ENCODE measurements at places on chromosomes 16 and 17.

- DNase-seq = no peak
Observed at GRCh38 chr17:696369-696768, 18.3 kb downstream of the VPS53 start.

DNA sequence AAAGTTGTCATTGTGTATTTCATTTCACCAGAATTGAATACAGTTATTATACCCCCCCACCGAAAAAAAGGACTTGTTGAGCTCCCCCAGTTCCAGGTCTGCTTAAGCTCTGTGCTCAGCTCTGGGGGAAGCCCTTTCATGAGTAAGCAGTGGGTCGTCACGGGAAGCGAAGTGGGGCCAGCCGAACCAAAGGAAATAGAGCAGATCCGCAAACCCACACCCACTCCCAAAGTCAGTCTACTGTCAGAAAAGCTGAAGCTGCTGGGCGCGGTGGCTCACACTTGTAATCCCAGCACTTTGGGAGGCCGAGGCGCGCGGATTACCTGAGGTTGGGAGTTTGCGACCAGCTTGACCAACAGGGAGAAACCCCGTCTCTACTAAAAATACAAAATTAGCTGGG, 50.1 kb downstream of the PECAM1 start:
- no peak for DNase-seq

GRCh38 chr16:63373744-63374143, 1337.5 kb upstream of the CDH8 start:
- DNase-seq = no peak

DNA sequence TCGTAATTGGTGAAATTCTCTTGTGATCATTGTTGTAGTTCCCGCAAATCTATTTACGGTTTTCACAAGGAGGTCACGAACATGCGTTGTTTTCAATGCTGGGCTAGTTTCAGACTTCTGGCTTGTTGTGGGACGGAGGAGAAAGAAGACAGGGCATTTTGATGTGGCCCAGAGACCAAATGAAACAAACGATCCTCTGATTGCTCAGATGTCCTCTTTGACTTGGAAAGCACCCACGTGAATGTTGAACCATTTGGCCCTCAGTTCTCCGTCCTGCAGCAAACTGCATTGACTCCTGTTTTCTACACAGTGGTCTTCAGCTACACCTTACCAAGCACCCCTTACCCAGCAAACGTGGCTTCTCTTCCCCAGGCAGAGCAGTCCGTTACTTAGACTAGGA, 391.0 kb downstream of the WWOX start:
- no peak for DNase-seq

- DNase-seq = no peak
Observed at GRCh38 chr16:86082418-86083030, 183.6 kb downstream of the IRF8 start.

- no peak for DNase-seq
Observed at GRCh38 chr17:68972119-68972704, 17.0 kb upstream of the ABCA8 start.

- DNase-seq = peak; percentile 76
Observed at GRCh38 chr17:73309727-73310596, 1.8 kb downstream of the CDC42EP4 start.

DNA sequence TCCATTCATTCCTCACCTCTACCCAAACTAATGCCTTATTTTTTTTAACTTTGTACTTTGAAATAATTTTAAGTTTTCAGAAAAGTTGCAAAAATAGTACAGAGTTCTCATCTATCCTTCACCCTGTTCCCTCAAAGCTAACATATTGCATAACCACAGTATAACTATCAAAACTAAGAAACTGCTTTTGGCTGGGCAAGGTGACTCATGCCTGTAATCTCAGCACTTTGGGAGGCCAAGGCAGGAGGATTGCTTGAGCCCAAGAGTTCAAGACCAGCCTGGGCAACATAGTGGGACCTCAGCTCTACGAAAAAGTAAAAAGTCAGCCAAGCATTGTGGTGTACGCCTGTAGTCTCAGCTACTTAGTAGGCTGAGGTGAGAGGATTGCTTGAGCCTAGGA, 147.7 kb downstream of the SKAP1 start:
- DNase-seq = no peak

- DNase-seq = no peak
Observed at GRCh38 chr16:85366031-85366763, 246.9 kb upstream of the GSE1 start.

- DNase-seq = no peak
Observed at GRCh38 chr16:30820952-30821421, 34.0 kb upstream of the ZNF629 start.

DNA sequence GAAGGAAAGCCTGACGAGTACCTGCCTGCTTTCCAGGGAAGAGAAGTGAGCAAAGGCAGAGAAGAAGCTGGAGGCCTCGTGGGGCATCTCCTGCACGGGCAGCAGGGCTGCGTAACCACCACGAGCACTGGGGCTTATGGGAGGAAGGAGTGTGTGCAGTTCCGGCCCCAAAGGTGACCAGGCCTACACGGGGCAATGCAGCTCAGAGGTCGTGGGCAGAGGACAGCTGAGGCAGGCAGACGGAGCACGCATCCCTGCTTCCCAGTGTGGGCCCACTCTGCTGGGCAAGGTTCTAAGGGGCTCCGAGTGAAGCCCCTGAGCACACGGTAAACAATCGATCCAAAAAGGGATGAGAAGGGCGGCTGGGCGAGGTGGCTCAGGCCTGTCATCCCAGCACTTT, 109.7 kb downstream of the ANKRD11 start:
- DNase-seq = no peak

DNA sequence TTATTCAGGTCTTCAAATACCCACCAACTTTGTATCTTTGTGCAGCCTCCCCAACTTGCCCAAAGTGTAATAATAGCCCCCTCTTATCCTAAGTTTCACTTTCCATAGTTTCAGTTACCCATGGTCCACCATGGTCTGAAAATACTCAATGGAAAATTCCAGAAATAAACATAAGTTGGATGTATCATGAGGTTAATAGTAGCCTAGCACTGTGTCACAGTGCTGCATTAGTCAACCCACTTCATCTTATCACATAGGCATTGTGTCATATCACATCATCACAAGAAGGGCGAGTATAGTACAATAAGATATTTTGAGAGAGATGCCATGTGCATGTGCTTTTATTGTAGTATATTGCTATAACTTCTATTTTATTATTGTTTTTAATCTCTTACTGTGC, 21.9 kb downstream of the OMG start:
- DNase-seq = no peak

DNA sequence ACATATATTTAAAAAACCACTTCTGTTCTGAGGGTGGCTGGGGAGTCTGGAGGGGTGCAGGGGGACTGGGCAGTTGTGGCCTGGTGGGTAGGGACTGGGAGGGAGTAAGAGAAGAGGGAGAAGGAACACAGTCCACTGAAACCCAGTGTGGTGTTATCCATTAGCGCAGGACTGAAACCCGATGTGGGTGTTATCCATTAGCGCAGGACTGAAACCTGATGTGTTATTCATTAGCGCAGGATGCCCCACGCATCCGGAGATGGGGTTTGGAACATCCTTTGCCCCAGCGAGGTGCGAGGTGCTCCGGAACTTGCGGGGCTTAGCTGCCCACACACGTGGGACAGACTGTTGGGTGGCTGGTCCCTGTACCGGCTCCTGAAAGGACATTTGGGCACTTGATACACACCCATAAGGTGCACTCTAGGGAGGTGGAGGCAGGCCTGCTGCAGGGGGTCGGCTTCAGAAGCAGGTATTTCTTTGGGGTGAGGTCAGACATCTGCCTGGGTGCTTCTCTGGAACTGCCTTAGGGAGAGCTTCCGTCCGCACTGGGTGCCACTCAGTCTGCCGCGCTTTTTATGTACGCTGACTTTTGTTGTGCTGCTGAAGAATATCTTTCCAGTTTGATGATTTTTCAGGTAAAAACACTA, 20.3 kb upstream of the FASN start:
- DNase-seq = no peak

GRCh38 chr17:16419929-16420271, 4.5 kb downstream of the TRPV2 start:
- DNase-seq = no peak

- DNase-seq = no peak
Observed at GRCh38 chr17:58421711-58422110, 4.4 kb upstream of the RNF43 start.

- DNase-seq = no peak
Observed at GRCh38 chr16:89456419-89456959, 33.9 kb downstream of the ANKRD11 start.

DNA sequence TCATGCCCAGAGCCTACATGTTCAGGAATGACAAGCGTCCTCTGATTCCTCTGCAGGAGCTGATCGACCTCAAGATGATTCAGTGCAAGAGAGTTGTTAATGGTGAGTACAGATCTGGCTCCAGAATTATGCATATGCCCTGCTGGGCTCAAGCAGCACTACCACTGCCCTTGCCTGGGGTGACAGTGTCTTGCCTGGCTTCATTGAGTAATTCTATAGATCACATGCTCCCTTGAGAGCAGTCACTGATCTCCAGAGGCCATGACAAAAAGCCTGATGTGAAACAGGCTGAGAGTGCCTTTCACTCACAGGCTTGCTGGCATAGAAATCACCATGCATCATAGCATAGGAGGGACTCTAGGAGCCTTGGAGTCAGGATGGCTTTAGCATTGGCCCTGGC, 26.4 kb downstream of the DUS2 start:
- DNase-seq = no peak

DNA sequence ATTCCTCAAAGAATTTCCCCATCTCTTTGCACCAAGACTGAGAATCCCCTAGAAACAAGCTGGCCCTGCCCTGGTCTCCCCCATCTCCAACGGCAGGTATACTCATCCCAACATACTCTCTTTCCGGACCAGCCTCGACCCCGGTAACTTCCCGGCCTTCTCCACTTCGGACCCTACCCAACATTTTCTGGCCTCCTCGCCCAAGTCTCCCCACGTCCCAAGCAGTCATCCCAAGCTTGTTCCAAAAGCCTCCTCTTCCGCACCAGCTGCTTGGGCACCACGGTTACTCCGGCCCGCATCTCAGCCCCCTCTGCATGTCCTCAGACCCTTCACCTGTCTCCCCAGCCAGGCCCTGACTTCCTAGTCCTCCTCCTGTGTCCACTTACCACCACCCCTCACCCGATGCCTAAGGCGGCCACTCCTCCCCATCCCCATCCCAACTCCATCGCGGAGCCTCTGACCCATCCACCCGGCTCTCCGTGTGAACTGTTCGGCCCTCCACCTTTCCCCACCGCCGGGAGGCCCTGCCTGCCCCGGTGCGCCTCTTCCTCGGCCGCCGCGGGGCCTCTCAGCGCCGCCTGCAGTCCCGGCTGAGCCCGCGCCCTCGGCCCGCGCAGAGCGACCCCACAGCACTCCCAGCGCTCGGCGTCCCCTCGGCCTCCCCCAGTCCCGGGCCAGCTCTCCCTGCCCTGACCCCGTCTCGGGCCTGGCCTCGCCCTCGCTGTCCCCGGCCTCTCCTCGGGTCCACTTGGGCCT, 994 bp downstream of the PITPNA start:
- peak; percentile 58 for DNase-seq
